ENCODE measurements at places on chromosomes 11 and 22.

DNA sequence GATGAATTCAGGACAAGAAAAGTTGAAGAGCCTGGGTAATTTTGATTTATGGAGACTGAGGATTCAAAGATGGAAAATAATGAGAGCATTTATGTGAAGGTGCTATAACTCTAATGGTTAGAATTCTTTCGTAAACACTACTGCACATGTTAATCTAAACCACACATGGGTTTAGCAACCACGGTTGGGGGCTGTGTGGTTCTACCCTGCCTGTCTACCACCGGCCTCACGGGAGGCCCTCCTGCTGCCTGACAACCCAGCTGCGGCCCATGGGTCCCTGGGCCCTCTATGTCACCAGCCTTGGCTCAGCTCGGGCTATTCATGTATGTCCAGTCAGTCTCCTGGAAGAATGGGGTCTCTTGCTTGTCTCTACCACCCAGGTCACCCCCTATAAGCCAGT lies 68.5 kb upstream of the ARFGAP3 start:
- no peak for DNase-seq

GRCh38 chr11:102452461-102453301 lies at the start of gene TMEM123:
Gene TMEM123, minus strand, starts transcription at chr11:102452765. Its CDS starts 142 bp downstream, at chr11:102452623.
- peak; percentile 80 for DNase-seq

DNA sequence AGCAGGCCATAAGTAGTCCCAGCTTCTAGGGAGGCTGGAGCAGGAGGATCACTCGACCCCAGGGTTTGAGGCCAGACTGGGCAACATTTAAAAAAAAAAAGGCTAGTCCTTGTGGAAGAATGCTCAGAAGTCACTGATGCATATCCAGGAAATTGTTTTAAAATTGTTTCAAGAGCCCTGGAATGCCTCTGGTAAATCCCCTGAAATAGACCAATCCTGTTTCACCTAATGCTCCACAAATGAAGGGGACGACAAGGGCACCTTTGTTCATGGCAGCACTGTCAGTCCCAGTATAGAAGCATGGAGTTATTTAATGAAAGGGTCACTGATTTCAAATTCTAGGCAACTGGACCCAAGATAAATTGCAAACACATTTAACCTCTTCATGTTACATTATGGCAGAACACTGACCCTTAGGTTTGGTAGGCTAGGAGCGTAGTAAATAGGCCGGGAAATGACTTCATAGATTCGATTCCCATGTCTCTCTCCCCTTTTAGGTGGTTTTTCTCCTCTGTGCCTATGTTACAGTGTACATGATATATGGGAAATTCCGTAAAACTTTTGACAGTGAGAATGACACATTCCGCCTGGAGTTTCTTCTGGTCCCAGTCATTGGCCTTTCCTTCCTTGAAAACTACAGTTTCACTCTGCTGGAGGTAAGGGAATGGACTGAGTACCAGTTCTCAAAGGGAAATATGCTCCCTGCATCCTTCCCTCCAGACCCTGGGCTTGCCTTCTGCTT lies 11.4 kb downstream of the KDELR3 start:
- no peak for DNase-seq

DNA sequence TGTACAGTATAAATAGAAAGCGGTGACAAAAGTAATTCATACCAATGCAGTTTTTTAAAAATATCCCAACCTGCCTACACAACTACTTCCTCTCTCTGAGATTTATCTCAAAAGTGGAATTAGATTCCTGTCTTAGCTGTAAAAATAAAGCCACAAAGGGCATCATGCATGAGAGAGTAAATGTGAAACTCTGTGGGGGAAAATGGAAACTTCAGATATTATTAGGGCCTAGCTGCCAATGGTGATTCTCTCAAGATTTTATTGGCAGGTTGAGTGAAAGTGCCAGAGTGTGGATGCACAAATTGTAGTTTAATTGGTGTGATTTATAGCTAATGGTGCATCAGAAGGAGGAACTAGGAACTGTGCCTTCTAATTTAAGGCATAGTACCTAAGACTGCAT lies 356.9 kb upstream of the CCDC90B start:
- no peak for DNase-seq

DNA sequence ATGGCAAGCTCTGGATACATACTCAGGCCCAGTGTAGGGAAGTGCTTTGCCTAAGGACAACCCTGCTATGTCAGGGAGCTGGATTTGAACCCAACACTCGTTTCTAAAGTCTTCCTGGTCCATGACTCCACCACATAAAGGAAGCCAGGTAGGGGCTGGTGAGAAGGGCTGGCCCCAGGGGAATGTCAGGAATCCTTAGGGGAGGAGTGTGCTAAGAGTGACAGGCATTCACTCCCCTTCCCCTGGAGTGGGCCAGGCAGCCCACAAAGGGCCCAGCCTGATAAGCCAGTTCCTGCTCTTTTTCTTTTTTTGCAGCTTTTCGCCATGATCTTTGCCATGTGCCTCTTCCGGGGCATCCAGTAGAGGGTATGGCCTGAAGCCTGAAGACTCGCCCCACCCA lies 21.9 kb downstream of the TP53I11 start:
- peak; percentile 89 for DNase-seq

DNA sequence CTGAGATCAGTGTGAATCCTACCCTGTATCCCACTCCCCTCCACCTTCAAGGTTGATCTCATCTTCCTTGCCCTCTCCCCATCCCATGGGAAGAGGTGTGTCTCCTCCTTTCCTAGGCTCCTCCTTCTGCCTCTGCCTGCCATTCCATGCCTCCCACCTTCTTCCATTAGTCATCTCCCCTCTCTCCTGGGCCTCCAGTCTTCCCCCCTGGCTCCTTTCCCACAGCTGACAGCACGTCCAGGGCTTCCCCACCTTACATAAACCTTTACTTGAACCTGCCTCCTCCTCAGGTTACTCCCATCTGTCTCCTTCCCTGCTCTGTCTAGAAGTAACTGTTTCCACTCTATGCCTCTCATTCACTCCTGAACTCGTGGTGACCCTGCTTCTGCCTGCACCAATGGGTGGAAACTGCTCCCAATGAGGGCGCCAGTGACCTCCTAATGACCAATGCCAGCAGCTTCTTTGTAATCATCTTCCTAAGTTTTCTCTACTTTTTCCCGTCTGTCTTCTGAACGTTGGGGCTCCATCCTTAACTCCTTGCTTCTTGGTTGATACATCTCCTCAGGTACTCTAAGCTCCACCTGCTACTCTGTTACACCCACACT lies 266.9 kb upstream of the NARS2 start:
- no peak for DNase-seq

DNA sequence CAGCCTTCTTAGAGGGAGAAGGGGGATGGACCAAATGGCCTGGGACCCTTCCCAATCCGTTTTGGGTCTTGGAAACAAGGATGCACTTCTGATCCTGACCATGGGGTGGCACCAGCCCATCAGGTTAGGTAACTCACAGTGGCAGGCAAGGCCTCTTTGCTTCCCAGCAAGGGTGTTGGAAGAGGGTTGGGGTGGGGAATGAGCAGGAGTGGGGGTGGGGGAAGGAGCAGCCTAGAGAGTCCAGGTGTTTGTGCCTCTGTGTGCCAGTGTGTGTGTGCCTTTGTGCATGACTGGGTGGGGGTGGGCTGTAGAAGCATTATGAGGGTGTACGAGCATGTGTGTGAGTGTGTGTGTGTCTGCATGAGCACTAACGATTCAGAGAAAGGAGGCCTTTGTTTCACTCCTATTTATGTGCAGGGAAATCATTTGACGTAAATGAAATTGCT lies 213.1 kb downstream of the INSC start:
- peak; percentile 88 for DNase-seq

- DNase-seq, result peak; percentile 41
Measured at GRCh38 chr22:44436736-44437135, 61.3 kb downstream of the RTL6 start.

DNA sequence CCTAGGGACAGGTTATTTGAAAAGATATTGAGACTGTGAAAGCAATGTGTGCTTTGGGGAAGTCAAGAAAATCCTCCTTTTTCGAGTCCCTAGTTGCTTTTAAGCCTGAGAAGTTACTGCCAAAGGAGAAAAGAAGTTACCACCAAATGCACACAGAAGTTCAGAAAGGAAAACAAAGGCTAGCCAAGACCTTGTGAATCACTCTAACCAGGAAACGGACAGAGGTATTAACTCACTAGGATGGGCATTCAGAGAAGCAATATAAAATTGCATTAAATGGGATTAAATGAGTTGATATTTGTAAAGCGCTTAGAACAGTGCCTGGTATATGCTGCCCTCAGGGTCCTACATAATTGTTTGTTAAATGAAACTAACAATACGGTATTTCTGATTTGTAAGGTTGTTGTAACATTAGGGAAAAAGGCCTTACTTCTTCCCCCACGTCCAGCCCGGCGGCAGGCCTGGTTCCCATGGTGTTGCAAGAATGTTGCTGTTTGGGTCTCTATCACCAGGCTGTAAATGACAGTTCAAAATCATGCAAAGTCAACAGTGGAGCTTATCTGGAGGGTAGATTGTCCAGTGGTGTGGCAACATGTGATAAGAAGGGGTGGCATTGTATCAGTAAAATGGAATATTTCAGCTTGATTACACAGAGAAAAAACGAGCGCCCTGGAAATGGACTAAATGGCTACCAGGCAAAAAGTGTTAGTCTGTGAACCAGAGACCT lies 7.1 kb downstream of the TMA7B start:
- DNase-seq, result no peak

- peak; percentile 72 for DNase-seq
Measured at GRCh38 chr22:37930270-37930951, 23.0 kb downstream of the C22orf23 start.

- DNase-seq, result no peak
Measured at GRCh38 chr11:34671946-34672345, 51.1 kb downstream of the EHF start.

Data from islet precursor cell (in vitro differentiated cells).